ENCODE measurements at places on chromosomes 7 and 10.

GRCh38 chr7:103573479-103574058 is 127.6 kb upstream of the SLC26A5 start:
- peak; percentile 10 for DNase-seq

- DNase-seq = no peak
Measured at GRCh38 chr10:14179251-14179650, 151.5 kb downstream of the FRMD4A start.

DNA sequence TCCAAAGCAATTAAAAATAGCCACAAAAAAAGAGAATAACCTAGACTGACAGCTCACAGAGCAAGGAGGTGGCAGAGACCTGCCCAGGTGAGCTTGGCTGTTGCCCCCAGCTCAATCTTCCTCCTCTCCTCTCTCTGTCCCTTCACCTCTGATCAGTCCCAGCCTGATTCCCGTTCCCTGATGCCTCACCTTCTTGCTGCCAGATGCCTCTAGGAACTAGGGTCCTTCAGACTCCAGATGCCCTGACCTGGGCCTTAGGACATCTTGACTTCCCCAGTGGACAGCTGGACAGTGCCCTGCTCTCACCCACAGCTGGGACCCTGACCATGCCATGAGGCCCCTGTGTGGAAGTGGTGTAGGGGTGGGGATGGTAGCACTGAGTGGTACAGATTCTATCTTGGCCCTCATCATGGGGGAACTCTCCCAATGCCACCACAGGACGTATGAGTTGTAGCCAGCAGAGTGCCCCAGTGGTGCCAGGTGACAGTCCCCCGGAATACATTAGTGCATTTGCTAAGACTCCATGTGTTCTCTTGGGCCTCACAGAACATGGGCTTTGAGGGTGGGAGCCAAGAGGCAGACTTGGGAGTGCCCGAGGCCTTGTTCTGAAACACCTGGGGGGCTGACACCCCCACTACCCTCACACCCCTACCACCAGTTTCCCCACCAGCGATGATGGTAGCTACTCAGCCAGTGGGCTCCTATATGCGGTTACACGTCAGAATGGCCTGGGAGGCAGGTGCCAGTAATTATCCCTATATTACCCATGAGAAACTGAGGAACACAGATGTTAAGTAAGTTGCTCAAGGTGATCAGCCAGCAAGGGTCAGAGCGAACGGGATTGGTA is 2.0 kb downstream of the DEPP1 start:
- DNase-seq = no peak

DNA sequence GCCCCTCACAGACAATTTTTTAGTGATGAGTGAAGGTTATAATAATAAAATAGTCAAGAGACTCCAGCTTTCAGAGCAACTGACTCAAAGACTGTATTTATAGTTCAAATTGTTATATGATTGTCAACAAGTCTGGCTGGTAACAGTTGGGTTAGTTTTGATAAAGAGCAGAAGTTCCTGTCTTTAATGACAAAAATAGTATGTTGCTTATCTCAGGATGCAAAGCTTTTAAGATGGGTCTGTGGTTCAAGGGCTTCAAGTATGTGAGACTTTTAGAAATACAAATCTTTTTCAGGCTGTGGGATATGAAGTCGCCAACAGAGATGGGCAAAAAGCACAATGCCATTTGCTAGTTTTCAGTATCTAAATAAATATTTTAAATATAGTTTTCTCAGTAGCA is 118.4 kb downstream of the ABCA13 start:
- DNase-seq = no peak

DNA sequence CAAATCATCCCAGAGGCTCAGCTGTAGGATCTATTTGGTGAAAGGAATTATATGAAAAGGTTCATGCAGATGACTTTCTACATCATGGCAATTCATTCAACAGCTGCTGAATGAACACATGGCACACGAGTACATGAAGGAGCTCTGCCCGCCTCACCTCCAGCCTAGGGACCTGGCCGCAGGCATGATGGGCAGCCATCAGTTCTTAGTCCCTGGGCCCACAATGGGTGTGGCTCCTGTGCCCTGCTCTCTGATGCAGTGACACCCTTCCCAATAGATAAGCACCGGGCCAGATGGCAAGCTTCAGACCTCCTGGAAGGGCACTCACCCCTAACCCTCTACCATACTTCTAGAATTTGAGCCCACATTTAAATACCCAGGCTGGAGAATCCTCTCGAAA is 3.5 kb downstream of the CHST15 start:
- no peak for DNase-seq
